Right cardiac atrium (tissue), 5 donors: ENCODE measurements at places on chromosomes 11 and 22. TPM values are rescaled to one million over a fixed set of nuclear protein-coding genes. Genes with fewer than 3 reads are reported as not detected.

DNA sequence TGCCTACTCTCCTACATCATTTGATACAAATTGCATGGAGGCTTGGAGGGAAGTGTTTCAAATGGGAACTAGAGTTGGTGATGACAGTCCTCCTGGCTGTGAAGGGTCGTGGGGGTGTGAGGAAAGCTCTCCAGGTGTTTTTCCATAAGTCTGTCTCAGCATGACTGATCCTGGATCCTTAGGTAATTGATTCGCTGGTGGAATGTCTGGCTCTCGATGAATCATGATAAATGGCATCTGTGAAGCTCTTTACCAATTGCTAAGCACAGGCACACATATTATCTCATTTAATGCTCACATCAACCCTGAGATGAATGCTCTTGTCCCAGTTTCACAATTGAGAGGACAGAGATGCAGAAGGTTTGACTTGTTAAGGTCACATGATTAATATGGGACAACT is 107.5 kb downstream of the PKNOX2 start:
- no peak for DNase-seq

- no peak for DNase-seq
Observed at GRCh38 chr11:14308114-14308896, 50.7 kb downstream of the RRAS2 start.

DNA sequence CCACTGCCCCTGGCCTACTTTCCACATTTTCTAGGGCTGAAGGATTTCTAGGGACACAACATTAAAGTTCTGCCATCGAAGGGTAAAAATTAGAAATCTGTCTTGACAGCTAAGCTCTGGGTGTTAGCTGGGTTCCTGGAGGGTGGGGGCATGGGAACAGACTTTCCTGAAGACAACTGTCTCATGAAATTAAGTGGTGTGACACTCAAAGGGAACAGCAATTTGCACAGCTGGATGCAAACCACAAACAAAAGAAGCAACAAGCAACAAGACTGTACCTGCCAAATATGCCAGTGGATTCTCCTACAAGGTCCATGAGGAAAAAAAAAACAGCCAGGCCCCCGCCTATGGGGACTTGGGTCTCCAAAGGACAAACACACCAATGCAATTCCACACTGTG is 32.5 kb downstream of the WT1 start:
- DNase-seq = no peak

- no peak for DNase-seq
Observed at GRCh38 chr11:106105986-106106385, 28.5 kb downstream of the AASDHPPT start.

DNA sequence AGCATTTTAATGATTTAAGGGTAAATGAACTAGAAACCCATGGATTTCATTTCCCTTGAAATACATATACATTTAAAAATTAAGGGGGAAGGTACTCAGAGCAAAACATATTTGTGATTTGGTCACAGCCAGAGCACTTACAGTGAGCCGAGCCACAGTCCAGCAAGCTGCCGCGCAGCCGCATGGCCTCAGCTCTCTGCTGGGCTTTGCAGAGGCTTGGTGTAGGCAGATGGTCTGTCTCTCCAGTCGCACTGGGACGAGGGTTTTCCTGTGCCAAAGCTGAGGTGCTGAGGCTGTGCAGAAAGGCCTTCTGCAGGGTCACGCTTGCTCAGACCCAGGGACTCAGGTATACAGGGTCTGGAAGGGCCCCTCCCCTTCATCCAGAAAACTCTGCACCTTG is 367.3 kb downstream of the OPCML start:
- DNase-seq = no peak

- no peak for DNase-seq
Observed at GRCh38 chr11:86046116-86046515, 22.8 kb downstream of the PICALM start.

GRCh38 chr22:46953968-46954765 is 191.7 kb downstream of the TBC1D22A start:
- no peak for DNase-seq

GRCh38 chr11:47308050-47308823 is 38.3 kb downstream of the MADD start:
- DNase-seq = no peak

- no peak for DNase-seq
Observed at GRCh38 chr11:36008584-36008983, 64.7 kb downstream of the LDLRAD3 start.

- DNase-seq = no peak
Observed at GRCh38 chr11:45187375-45187774, 40.9 kb downstream of the PRDM11 start.

- DNase-seq = peak; percentile 74
Observed at GRCh38 chr11:78022397-78023396, at the start of gene KCTD14. Gene KCTD14 (minus strand): TSS chr11:78023276. CDS start chr11:78023249, 27 bp downstream.

- DNase-seq = no peak
Observed at GRCh38 chr22:39765046-39765445, 128.5 kb downstream of the ENTHD1 start.

GRCh38 chr11:24734742-24735237 is 237.9 kb downstream of the LUZP2 start:
- no peak for DNase-seq

DNA sequence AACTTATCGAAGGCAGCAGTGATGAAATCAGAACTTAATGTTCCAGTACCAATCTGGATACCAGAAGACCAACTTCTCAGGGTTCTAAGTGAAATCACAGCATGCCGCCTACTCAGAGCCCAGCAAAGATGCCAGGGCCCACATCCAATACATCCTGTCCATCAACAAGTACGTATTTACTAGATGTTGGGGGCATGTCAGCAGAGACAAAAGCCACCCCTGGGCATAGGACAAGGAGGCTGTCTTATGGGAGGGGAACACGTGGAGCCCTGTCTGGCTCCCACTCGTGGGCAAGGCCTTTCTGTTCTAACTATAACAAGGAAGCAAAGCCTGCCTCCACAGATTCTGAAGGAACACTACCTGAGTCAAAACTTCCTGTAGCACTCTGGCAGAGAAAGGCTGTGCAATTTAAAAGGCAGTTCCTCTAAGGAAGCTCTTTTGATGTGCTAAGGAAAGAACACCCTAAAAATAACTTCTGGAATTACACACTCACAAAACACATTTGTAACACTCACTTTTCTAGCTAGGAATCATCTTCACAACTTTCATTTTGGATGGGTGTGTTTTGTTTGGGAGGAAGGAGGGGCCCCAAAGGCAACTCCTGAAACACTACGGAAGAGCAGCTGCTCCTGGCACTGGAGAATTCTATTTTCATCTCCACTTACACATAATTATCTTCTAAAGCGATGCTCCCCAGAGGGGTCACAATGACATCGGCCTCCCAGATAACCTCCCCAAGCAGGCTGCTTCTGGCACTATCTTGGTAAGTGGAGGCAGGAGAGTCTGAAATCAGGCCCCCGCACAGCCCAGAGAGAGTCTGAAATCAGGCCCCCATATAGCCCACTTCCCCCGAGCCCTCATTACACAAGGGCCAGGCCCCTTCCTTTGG is 14.2 kb downstream of the SMCO4 start:
- no peak for DNase-seq

DNA sequence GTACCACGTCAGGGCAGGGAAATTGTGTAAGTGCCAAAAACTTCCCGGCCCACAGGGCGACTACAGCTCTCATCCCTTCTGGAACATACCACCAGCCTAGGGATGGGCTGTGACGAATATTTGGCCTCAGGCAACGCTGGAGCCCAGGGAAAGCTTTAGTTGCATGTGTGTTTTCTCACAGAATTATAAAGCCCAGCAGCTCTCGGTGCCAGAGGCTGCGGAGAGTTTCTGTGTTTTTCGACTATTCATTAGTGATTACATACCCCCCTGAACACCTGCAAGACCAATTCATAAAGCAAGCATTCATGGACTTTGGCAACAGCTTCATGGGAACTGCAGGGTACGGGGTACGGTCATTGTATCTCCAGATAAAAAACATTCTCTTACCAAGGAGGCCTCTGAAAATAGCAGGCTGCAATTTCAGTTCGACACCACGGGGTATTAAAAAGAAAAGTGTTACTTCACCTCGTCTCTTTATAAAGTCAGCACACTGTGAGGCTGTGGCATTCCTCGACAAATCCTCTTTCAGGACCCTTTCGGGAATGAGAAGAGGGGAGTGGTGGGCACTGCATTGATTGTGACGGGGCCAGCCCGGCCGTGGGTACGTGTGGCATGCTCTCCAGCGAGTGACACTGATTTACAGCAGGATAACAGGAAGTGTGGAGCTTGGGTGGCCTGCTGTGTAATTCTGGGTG is 243.6 kb upstream of the SORL1-AS1 start:
- no peak for DNase-seq

DNA sequence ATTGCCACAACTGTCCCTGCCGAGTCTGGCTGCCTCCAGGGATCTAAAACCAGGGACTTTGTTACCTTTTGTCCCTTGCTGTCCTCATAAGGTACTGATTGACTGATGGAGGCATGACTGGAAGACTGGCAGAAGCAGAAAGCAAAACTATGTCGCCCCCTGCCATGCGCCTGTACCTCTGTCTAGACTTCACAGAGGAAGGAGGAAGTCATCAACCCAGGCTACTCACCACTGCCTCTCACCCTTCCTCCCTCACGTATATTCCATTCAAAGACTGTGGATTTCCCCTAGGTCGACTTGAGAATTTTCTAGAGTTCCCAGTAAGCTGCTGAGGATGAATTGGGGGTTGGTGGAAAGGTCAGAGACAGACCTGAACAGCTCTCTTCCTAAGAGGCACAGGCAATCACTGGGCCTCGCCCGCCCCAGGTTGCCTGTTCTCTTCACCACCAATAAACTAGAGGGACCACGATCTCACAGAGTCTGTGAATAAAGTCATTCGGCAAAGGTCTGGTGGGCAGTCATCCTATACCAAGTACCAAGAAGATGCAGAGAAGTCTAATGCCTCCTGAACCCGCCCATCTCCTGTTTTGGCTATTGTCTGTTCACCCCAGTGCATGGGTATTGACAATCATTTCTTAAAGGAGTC is 27.5 kb upstream of the CHST1 start:
- no peak for DNase-seq

DNA sequence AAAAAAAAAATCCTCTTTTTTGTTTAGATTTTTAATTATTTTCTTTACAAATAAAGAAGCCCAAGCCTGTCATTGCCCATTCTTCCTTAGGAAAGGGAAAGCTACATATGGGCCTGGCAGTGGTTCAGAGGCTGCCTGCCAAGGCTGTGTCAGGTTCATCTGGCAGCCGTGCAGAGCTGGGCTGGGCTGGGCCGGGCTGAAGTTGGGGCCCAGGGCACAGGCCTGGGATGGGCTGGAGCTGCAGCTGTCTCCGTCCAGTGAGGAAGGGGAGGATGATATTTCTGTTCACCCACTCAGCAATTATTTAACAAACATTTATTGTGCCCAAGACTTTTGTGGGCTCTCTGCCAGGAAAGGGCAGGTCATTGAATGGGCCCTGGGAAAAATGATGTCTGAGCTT is 4.6 kb downstream of the PRR5L start:
- peak; percentile 79 for DNase-seq

DNA sequence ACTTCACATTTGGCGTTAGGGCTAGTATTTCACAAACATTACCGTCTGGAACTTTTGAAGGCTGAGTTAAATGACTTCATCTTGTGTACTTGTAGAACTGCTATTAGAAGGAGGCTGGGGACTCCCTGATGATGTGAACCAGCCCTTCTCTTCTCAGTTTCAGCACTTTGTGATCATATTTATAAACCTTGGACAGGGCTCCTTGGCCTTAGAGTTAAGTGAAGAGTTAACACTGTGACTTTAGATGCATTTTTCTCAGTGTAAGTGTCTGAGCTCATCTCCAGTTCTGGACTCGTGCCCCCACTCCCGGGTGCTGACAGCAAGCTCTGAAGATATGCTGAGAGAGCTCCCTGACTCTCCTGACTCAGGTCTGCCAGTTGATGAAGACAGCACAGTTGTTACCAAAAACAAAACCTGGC is 8.4 kb downstream of the MIAT start:
- DNase-seq = no peak

DNA sequence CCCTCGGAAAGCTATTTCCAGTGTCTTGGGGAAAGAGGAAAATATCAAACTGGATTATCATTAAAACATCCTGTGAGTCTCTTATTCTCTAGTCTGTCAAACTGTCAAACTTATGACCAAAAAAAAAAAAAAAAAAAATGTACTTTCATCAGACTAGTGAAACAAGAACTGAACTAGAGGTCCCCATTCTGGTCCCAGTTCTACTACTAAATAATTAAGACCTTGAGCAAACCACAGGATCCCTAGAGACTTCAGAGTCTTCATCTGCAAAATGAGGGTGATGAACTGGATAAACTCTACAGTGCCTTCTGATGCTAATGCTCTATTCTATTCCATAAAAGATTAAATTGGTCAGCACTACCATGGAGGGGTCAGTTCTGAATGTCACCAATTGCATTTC is 105.8 kb downstream of the SERGEF start:
- no peak for DNase-seq

- DNase-seq = peak; percentile 42
Observed at GRCh38 chr22:31343235-31344191, 2.6 kb downstream of the PATZ1 start.

- no peak for DNase-seq
Observed at GRCh38 chr11:105004021-105004420, 18.9 kb downstream of the CASP5 start.

DNA sequence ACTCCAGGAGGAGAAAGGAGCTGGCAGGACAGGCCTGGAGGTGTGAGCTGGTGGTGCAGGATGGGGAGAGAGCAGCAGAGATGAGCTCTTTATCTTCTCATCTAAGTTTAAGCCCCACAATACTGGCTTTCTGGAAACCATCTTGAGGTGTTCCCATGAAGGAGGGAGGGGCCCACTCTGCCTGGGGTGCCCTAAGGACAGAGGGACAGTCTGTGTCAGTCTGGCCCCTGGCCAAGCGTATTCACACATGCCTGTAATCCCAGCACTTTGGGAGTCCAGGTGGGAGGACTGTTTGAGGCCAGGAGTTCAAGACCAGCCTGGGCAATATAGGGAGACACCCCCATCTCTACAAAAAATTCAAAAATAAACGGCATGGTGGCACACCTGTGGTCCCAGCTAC is 8.9 kb downstream of the SERHL2 start:
- no peak for DNase-seq

GRCh38 chr11:130588471-130588870 is 140.0 kb downstream of the ADAMTS15 start:
- DNase-seq = no peak

DNA sequence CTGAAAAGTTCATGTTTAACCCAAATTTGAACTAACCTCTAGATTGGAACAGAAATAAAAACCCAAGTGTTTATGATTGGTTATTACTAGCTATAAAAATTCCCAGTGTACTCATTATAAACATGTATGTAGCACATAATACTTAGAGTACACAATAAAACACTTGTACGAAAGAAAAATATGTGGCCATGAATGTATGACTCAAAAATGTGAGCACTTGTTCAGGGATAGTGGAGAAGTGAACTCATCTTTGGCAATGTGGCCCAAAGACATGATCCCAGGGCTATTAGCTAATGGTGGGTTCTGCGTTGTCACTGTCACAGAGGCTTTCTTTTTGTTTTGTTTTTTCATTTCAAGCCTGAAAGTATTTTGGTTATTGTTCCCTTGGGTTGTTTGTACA is 72.0 kb downstream of the PPFIBP2 start:
- DNase-seq = no peak

The CNIH2 gene
- not detected for total RNA-seq

The MUC6 gene
- not detected for total RNA-seq

The SLC7A4 gene
- total RNA-seq = 1.9 TPM

The P2RX6 gene
- 1.7 TPM for total RNA-seq

The PELI3 gene
- total RNA-seq = 9.9 TPM

The BEST1 gene
- 3.4 TPM for total RNA-seq

The LIMK2 gene
- total RNA-seq = 8.9 TPM

The OR51B2 gene
- not detected for total RNA-seq

The PACS1 gene
- total RNA-seq = 48.3 TPM

The PRMT3 gene
- total RNA-seq = 12.3 TPM

The CCDC73 gene
- total RNA-seq = not detected
